ENCODE measurements at places on chromosomes 3 and 15.

DNA sequence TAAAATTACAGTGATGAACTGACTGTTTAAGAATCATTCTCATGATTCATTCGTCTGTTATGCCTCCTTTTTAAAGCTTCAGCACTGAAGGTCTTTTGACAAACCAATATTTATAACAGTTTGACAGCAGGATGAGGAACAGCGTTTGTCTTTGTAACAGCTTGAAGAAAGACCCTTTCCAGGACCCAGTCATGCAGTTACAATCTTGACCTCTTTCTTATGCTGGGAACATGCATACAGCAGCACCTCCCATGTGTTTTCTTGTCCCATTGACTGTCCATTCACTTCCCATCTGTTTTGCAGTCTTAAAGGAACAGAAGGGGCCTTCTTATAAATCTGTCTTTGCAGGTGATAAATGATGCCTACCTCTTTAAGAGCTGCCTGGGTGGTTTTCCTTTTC is 87.2 kb downstream of the OPA1 start:
- DNase-seq, result no peak

DNA sequence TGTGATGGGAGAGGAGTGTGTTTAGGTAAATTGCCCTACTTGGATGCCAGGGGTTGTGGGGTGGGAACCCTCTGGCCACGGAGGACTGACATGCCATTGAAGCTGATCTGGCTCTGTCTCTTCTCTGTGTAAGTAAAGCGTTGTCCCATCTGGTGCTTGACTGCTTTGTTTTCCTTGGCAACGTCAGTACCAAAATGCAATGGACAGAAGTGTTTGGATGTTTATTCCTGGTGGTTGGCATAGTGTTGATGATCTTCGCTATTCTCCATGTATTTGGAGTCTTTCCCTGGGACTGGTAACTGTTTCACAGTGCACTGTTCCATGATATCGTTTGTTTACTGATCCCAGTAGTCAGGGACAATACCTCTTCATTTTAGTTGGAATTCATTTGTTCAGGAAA is 130.5 kb upstream of the MCTP2 start:
- DNase-seq, result no peak

- no peak for DNase-seq
These were observed 51.3 kb downstream of the CYP11A1 start for GRCh38 chr15:74316141-74316540.

DNA sequence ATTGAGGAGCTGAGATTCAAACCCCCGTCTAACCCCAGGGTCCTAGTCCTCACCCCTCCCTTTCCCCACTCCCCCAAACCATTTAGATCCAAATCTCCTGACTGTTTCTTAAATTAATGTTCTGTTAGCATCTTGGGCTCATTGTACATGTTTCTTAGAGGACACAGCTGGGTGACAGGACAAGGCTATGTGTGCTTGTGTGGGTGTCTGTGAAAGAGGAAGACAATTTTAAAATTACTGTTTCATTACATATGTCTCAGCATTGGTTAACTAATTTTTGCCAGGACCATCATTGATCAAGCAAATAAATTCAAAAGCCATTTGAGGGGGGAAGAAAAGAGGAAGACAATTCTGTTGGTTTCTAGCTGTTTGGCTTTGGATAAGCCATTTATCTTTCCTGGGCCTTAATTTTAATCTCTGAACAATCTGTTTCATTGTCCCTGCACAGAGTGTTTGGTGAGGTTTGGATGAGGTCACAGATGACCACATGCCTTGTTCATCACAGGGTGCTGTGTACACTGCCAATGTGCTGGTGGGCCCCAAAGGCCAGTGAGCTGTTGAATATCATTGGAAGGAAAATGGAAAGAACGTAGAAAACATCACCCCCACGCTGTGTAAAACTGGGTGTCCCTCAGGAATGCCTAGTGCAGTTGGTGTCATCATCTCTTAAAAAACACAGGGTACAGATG is 51.9 kb downstream of the RPLP1 start:
- DNase-seq, result no peak

DNA sequence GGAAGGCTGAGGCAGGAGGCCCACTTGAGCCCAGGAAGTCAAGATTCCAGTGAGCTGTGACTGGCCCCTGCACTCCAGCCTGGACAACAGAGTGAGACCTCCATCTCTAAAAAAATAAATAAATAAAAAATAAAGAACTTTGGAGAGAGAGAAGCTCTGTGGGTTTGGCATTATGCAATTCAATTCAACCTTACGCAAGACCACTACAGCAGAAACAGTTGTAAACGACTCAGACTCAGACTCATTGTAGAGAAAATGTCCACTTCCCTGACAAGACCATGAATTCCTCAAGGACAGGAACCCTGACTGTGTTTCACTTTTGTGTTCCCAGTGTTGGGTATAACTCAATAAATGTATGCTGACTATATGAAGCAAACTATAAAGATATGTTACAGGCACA is 90.3 kb upstream of the C3orf80 start:
- no peak for DNase-seq

DNA sequence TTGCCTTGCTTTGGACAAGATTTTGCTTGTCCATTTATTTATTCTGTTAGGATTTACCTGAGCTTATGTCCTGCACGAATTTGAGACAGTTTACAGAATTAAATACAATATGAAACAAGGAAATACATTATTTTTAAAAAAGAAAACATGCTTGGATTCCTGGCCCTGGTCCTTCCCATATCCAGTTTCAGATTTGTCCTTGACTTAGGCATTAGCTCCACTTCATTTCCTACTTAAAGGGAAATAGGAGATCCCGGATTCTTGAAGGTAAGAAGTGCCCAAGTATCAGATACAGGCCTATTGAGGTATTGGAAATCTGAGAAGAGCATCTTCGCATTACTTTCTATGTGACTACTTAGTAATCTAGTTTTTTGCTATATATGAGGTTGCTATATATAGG is 672.0 kb downstream of the SI start:
- no peak for DNase-seq

- DNase-seq, result no peak
These were observed 228.0 kb upstream of the CFAP20DC start for GRCh38 chr3:59277816-59278215.

GRCh38 chr3:152176998-152177397 is 91.7 kb upstream of the MBNL1 start:
- no peak for DNase-seq

GRCh38 chr3:111803123-111803593 is 55.9 kb upstream of the PHLDB2 start:
- DNase-seq, result no peak

DNA sequence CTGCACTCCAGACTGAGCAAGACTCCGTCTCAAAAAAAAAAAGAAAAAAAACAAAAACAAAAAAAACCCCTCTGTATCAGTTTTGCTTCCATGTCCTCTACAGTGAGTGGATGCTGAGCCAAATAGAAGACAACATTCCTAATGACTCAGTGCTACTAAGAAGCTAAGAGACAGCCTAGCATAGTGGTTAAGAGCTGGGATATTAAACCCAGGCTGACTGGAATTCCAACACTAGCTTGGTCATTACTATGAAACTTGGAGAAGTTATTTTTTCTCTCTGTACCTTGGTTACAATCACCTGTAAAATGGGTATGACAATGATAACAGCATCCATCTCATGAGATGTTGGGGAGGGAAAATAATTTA is 60.9 kb upstream of the PYGO1 start:
- no peak for DNase-seq

DNA sequence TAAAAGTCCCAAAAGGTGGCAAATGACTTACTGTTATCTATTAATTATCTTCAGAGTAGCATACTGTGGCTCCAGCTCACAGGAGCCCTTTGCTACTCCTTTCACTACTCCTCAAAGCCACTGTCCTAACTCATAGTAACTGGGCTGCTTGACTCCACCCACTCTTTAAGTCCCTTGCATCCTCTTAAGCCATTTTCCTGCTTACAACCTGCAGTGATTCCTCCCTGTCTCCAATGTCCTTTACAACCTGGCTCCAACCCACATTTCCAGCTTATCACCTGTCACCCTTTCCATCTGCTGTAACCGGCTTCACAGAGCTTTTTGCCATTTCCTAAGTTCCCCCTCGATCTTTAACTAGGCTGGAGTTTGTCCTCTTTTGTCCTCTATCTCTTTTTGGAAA is 388.1 kb downstream of the FGF12 start:
- no peak for DNase-seq

DNA sequence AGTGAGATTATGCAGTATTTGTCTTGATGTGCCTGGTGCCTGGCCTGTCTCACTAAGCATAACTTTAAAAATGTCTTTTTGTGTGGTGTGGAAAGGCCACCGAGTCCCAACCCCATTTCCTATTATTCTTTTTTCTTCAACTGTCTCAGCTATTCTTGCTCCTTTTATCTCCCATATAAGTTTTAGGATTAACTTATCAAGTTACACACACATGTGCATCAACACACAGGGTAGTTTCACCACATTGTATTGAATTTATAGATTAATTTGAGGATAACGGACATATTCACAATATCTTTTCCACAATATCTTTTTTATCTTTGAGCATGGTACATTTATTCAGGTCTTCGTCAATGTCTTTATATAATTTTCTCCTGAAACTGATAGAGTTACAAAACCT is 127.6 kb downstream of the RYR3 start:
- no peak for DNase-seq

DNA sequence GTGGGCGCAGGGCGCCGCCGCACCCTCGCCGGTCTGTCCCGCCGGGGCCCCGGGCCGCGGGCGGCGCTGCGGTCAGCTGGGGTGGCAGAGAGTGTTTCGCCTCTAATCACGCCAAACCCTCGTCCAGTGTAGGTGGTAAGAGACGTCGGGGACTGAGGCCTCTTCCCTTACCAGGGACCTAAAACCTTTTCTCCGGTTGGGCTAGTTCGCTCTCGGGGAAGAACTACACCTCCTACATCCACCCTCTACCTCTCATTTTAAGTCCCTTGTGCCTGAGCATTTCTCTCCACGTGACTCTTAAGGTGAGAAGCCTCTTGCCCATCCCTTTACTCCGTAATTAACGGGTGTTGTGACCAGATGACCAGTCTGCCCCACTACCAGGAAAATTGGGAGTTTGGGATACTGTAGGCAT is 520 bp downstream of the TMEM42 start:
- no peak for DNase-seq

- DNase-seq, result no peak
These were observed 771 bp downstream of the RARRES1 start for GRCh38 chr3:158731486-158731885.

DNA sequence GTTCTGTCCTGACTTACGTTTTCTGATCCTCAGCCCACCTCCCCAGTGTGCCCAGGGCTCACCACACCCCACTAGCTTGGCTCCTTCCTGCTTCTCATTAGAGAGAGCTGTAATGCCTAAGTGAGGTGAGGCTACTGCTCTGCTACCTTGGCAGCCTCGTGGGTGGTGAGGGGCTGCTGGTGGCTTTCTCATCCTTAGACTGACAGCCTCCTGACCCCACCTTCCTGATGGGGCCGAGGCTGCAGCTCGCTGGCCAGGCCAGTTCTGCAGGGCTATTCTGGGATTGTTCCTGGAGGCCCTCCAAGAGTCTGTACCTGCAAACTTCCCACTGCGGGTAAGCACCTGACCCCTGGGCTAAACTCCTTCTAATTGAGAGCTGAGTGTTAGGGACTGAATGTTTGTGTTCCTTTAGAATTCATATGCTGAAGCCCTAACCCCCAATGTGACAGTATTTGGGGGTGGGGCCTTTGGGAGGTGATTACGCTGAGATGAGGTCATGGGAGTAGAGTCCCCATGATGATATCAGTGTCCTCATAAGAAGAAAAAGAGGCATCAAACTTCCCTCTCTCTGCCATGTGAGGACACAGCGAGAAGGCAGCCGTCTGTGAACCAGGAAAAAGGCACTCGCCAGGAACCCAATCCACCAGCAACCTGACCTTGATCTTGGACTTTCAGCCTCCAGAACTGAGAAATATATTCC is 38.1 kb upstream of the IQSEC1 start:
- no peak for DNase-seq

GRCh38 chr15:36917411-36918267 is 182.7 kb downstream of the MEIS2 start:
- DNase-seq, result no peak

GRCh38 chr3:101896083-101896757 is 46.9 kb downstream of the NFKBIZ start:
- no peak for DNase-seq

DNA sequence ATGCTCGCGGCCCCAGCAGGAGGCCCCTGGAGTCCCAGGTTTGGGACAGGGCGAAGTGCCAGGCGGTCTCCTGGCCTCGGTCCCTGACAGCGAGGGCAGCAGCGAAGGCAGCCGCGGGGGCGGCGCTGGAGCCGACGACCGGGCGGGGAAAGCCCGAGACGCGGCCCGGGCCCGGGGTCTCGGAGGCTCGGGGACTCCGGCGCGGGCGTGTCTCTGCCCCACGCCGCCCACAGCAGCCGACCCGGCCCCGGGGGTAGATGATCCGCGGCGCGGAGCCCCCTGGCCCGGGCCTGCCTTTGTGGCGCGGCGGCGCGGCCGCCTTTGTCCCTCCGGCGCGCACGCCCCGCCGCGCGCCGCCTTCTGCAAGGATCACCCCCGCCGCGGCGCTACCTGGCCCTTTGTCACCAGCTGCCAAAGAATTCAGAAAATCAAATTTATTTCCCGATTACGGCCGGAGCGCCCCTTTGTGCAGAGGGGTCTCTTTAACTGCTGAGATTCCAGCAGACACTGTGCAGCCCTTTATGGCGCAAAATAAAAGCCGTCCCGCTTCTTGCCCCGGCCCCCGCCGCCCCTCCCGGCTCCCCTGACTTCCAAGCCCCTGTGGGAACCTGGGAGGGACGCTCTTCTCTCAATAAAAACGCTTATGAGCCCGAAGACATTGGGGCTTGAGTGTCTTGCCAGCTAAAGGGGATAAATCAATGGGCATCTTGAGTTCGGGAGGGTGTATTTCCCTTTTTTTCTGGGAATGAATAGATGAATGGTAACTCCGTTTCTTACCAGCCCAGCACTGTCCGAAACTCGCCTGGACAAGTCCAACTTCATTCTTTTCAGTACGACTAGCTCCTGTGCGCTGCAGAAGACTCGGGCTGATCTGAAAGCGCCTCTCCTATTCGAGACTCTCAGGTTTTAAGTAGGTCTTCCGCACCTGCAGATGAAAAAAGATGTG is 68.4 kb downstream of the HES1 start:
- no peak for DNase-seq

- no peak for DNase-seq
These were observed 5.7 kb upstream of the APEH start for GRCh38 chr3:49668414-49668797.

- no peak for DNase-seq
These were observed 21.3 kb downstream of the KIF9 start for GRCh38 chr3:47261301-47261700.

DNA sequence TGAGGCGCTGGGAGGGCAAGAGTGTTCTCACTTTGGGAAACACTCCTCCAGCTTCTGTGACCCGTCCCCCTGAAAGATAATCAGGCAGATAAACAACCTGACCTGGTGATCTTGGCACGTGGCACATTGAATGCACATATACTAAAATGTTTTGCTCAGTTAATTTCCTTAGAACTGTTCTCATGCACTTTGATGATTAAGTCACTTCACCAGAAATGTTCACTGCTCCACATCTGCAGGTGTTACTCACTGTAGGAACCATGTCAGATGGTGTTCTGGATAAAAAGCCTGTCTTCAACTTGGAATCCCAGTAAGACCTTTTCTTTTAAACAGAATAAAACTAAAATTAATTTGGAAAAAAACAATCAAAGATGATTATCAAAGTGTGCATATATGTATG is 24.6 kb upstream of the NIPA2 start:
- no peak for DNase-seq

Measured in NCI-H1092 (cell line).